ENCODE measurements at places on chromosomes 4 and X. TPM values are rescaled to one million over a fixed set of nuclear protein-coding genes. Genes with fewer than 3 reads are reported as not detected.

Gene PRR32
- not detected for total RNA-seq

Gene WDR17
- total RNA-seq: 0.64 TPM

Gene ARSJ
- total RNA-seq: 34.6 TPM

Gene MSL3
- 25.0 TPM for total RNA-seq

Gene C1QTNF7
- total RNA-seq: 1.5 TPM

Gene SMARCA1
- 28.8 TPM for total RNA-seq

Gene NSUN7
- 0.32 TPM for total RNA-seq

Gene CCSER1
- total RNA-seq: under 0.01 TPM

Gene DYNLT3
- total RNA-seq: 32.3 TPM

Gene GPC3
- total RNA-seq: 3.5 TPM

Gene HTR2C
- total RNA-seq: not detected

Gene ETNPPL
- total RNA-seq: not detected

Data from epithelial cell of alveolus of lung (primary cell).